Aorta (tissue), 5 donors: ENCODE measurements at places on chromosomes 12 and 14.
A peak's percentile ranks its signal among the peaks of the same experiment; 100 is the strongest.

GRCh38 chr12:48651681-48652080, 30.4 kb downstream of the KANSL2 start:
- DNase-seq = no peak

DNA sequence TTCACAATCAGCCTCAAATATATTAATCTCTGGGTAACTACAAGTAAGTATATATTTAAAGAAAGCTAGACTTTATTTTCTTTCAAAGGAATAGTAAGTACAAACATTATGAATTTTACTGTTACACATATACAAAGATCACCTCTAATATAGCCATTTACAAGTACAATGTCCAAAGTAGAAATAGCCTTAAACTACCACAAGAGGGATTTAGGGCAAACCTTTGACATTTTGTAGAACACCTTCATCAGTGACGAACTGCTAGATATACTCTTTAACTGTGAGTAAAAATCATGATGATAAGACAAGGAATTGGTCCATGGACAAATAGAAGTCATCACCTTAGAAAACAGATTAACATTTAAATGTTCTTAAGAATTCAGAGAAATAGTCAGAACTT, 69.8 kb downstream of the CNTN1 start:
- DNase-seq = no peak

DNA sequence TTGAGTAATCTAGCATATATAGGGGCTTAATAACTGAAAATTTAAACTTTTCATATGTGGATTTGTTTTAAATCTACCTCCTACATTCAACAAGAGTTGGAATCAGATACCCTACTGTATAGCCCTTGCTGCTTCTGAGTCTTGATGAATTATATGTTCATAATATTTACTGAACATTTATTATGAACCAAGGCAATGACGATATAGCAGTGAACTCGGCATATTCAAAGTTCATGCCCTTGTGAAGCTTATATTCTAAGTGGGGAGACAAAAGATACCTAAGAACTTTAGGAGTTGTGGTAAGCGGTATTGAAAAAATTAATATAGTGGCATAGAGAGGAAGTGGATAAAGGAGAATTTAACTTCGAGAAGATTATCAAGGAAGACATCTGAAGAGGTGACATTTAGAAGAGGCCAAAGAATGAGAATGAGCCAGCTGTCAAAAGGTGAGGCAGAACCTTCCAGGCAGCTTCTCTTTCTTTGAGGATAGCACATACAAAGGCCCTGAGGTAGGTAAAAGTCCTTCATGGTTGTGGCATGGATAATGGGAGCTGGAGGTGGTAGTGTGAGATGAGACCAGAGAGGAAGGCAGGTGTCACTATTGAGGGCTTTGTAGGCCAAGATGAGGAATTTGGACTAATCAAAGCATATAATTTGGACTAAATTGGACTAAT, 10.2 kb downstream of the EID3 start:
- DNase-seq = no peak

GRCh38 chr12:52005903-52006703, 643 bp upstream of the TAMALIN start:
- DNase-seq = peak; percentile 87

DNA sequence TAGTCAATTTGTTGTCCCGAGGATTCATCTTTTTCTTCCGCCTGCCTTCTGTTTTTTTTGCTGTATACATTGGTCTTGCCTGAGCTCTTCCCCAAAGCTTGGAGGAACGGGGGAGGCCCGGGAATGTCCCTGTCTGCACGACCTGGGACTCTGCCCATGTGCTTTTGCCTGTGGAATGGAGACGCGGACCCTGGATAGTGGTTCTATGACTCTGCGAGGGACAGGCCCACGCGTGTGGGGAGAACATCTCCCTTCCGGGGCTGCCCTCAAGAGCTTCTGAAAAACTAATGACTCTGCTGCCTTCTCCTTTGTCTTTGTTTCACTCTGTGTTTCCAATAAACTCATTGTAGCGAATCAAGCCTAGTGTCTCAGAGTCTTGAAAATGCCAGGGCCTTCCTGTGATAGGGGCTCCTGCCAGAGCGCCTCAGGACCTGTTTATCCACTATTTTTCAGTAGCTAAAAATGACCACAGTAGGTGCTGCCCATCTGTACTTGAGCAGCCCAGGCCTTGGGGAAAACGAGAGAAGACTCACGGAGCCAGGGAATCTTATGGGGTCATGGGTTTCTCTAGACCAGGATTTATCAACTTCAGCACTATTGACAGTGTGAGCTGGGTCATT, 12.3 kb downstream of the KRT83 start:
- DNase-seq = no peak

GRCh38 chr14:89131004-89131750, 285.9 kb downstream of the FOXN3 start:
- DNase-seq = no peak

DNA sequence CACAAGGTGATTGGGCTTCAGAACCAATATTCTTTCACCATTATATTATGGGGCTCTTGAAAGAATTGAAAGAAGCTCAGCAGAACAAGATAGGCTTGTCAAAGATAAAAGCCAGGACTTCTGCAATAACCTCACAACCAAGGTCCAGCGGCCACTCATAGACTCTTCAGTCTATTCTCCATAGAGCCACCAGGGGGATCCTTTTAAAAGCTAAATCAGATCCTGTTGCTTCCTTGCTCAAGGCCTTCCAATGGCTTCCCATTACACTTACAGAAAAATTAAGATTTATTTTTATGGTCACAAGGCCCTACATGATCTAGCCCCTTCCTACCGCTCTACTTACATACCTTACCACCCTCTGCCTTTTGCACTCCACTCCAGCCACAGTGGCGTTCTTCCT, 169.6 kb downstream of the C12orf42 start:
- DNase-seq = no peak

- no peak for DNase-seq
Measured at GRCh38 chr12:63415357-63415756, 252.9 kb downstream of the DPY19L2 start.

GRCh38 chr14:75088566-75089373, 19.3 kb downstream of the ZC2HC1C start:
- no peak for DNase-seq

GRCh38 chr14:71714225-71714624, 218.0 kb upstream of the RGS6 start:
- DNase-seq = no peak

GRCh38 chr12:113720629-113721028, 245.5 kb downstream of the RBM19 start:
- no peak for DNase-seq

DNA sequence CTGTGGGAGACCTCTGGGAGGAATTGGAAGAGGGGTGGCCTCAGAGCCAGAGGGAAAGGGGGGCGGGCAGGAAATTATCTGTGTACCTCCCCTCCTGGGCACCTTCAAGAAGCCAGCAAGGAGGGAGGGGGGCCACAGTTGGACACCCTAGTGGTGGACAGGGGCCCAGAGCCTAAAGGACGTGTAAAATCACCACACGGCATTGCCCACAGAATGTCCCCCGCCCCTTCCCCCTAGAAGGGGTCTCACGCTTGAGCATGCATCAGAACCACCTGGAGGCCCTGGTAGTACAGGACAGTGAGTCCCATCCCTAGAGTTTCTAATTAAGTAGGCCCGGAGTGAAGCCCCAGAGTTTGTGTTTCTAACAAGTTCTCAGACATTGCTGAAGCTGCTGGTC, 8.2 kb downstream of the ENDOU start:
- no peak for DNase-seq

DNA sequence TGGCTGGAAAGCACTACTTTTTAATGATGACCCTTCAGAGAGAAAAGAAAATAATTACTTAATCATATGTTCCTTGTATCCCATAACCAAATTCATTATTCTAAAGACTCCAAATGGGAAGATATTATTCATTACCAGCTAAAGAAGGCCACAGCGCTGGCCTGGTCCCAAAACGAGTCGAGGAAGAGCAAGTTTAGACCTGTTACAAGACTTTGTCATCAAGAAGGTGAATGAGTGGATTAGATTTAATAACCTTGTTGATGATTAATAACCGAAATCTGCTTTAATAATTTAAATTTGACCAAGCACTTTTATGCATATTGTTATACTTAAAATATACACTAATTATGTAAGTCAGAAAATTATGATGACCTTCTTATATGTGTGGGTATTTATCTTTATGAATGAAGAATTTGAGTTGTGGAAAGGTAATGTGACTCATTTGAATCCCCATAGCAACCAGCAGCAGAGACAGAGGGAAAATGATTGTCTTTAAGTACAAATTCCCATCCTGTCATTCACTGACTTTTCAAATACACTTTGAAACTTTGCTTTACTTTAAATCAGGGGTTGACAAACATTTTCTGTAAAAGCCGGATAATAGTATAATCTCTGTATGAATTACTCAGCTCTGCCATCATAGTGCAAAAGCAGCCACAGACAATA, 200.3 kb upstream of the NPAS3 start:
- DNase-seq = no peak

- no peak for DNase-seq
Measured at GRCh38 chr12:124551268-124552144, 15.9 kb downstream of the NCOR2 start.

DNA sequence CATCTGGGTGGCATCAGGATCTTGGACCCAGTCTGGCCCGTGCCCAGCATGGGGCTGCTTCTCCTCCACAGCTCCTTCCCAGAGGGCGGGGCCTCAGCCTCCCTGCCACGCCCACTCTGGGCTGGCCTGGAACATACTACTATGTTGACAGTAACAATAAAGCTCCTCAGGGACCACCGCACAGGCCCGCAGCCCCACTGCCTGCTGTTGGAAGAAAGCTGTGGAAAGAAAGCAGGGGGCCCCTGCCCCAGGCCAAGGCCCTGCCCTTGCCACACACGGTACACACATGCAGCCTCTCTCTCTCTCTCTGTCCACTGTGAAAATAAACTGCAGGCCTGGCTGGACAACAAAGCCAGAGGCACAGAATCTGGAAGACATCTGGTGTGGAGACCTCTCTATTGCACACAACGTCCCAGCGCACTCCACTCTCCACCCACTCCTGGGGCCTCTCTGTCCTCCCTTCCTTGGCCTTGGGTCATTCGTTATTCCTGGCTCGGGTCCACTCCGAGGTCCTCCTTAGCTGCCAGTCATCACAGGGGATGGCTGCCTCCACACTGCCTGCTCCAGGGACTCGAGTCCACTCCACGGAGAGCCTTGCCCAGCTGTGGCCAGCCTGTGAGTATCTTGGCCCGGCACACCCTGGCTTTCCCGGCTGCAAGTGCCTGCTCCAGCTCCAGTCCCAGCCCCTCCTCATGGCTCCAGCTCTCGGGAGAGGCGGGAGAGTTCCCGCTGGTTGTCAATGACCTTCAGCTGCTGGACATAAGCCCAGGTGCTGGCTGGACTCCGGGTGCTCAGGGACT, 11.8 kb upstream of the ENDOU start:
- DNase-seq = peak; percentile 95

DNA sequence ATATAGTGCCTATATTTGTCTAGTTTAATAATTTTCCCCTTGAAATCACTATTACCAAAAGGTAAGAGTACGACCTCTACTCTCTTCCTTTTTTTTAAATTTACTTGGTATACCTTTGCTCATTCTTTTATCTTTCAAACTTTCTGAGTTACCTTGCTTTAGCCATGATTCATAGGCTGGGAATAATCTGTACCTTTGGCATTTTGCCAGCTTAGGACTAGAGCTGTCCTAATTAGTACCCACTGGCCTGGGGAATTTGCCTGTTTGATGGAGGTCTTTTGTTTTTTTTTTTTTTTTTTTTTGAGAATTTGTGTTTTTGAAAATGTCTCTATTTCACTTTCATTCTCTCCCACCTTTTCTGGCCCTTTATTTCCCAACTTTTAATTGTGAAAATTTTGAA, 8.7 kb upstream of the SLC4A8 start:
- DNase-seq = no peak

DNA sequence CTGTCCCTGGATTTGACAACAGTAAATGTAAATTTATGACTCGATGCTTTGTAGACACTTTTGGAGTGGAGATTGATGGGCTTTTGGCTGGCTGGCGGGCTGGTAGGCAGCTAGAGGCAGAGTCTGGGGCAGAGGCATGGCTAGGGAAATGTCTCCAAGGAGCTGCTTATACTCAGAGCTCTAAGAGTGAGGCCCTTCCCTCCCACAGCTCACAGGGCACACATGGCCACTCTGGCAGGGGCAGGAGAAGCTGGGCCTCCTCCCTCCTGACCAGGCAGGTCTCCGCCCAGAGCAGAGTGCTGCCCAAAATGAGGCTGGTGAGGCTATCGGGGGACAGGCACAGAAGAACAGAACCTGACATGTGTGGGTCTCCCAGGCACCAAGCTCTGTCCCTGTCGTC, 67.5 kb downstream of the GALNT16 start:
- no peak for DNase-seq

- peak; percentile 53 for DNase-seq
Measured at GRCh38 chr14:68893566-68893965, 85.5 kb downstream of the ACTN1 start.

GRCh38 chr12:119613319-119613936, 19.9 kb downstream of the TMEM233 start:
- no peak for DNase-seq

- no peak for DNase-seq
Measured at GRCh38 chr14:54804538-54805041, 98.0 kb downstream of the GCH1 start.

DNA sequence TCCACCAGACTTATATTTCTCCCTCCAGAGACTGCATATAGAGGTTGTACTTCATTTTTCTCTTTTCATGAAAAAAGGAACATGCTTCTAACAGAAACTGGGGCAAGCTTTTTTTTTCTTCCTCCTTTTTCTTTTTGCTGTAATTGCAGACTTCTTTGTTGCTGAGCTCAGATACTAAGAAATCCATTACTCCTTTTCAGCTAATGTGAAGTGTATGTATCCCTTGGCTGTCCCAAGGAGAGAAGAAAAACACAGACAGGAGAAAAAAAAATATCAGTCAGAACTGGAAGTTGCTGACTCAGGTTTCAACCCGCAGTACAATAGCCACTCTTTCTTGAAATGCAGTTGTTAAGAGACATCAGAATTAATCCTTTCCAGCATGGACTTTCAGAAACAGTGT, 1248.4 kb downstream of the LRFN5 start:
- DNase-seq = no peak

DNA sequence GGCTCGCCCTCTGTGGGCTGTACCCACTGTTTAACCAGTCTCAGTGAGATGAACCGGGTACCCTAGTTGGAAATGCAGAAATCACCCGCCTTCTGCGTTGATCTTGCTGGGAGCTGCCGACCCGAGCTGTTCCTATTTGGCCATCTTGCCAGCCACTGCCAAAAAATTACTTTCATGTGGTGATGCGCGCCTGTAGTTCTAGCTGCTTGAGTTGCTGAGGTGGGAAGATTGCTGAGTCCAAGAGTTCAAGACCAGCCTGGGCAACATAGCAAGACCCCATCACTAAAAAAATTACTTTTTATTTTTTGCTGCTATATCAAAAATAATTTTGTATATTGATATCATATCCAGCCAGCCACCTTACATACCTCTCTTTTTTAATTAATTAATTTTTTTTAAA, 18.4 kb downstream of the BRMS1L start:
- no peak for DNase-seq

- DNase-seq = no peak
Measured at GRCh38 chr14:75066691-75067090, 2.8 kb upstream of the ZC2HC1C start.
